ENCODE measurements at places on chromosomes 7 and 10.

GRCh38 chr7:442457-442856 is 77.2 kb downstream of the PDGFA start:
- DNase-seq = no peak

DNA sequence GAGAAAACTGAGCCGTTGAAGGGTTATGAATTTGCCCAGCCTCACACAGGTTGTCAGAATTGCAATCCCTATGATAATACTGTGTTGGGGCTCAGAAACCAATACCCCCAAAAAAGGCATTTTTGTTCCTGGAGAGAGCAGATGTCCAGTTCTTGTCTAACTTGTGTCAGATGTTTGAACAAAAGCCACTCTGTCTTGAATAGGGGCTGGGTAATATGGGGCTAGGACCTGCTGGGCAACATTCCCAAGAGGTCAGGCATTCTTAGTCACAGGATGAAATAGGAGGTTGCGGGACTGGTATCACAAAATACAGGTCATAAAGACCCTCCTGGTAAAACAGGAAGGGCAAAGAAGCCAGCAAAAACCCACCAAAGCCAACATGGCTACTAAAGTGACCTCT is 482.1 kb downstream of the IPMK start:
- no peak for DNase-seq

DNA sequence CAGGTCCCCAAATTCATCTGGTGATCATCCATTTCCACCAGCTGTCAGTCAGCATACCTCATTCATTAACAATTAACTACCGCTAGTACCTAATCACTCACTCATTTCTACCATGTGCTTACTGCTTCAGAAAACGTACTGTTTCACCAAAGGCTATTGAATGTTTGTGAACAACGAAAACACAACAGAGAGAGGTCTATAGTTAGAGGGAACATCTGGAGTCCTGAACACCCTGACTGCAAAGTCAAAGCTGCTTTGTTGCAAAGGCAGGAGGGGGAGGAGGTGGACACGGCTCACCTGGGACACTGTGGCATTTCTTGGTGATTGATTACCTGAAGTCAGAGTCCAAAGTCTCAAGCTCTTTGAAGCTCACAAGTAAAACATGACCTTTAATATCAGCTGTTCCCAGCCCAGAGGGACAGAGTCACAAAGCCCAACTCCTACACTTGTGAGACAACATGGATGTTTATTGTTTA is 342.3 kb upstream of the ADARB2 start:
- DNase-seq = no peak

DNA sequence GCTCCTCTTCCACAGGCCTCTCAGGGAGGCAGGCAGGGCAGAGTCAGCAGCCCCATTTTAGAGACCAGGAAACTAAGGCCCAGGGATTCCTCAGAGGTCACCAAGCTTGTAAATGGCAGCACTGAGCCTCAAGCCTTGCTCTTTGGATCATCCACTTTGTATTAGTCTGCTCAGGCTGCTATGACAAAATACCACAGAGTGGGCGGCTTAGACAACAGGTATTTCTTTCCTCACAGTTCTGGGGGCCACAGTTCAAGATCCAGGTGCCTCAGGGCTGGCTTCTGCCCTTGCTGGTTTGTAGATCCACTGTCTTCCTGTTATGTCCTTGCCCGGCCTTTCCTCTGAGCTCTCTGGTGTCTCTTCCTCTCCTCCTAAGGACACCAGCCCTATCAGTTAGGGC is 151.2 kb downstream of the GRK5 start:
- no peak for DNase-seq

Data from SJCRH30 (cell line).